ENCODE measurements at places on chromosomes 5 and 9.

DNA sequence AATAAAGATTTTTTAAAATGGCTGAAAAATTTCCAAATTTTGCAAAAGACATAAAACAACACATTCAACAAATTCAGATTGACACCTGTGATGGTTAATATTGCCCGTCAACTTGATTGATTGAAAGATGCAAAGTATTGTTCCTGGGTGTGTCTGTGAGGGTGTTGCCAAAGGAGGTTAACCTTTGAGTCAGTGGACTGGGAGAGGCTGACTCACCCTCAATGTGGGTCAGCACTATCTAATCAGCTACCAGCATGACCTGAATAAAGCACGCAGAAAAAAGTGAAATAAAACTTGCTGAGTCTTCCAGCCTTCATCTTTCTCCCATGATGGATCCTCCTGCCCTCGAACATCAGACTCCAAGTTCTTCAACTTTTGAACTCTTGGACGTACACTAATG, 868.0 kb upstream of the CTNND2 start:
- no peaks in the 10 kb centered on the region for H3K4me1 ChIP-seq
- H3K36me3 ChIP-seq = no peaks in the 10 kb centered on the region
- no peaks in the 10 kb centered on the region for H3K27me3 ChIP-seq
- H3K4me3 ChIP-seq = no peak overlapping the region
- no peak for DNase-seq

DNA sequence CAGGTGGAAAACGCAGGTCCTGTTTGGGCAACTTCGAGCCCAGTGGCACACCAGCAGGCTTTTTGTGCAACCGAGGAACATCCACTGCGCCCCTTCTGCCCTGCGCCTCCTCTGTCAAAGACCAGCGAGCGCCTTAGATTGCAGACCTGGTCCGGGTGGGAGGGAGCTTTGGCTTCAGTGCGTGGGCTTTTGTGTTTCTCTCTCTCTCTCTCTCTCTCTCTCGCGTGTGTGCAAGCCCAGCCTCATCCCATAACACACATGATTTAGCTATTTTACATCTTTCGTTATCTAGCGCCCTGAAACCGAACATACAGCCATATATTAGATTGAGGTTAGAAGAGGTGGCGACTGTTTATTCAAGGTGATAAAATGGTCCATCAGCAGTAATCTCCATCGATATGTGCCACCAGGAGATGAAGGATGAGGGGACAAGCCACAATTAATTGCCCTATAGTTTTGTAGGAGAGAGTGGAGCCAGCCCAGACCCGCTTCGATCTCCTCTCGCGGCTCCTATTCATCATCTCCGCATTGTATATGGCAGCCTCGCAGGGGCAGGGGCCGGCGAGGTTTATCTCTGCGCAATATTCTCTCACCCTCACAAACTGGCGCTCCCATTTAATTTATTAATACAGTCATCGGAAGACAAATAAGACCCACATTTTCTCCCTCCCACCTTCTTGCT, 5.3 kb downstream of the PRDM6 start:
- H3K4me1 ChIP-seq = peaks cover 40% of the 10 kb centered on the region
- peaks cover 66% of the 10 kb centered on the region for H3K27me3 ChIP-seq
- H3K27ac ChIP-seq = no peak overlapping the region

- H3K27ac ChIP-seq = no peak overlapping the region
- no peak for DNase-seq
- H3K36me3 ChIP-seq = peaks cover 24% of the 10 kb centered on the region
- H3K4me1 ChIP-seq = no peaks in the 10 kb centered on the region
- no peaks in the 10 kb centered on the region for H3K27me3 ChIP-seq
These were observed 59.3 kb upstream of the ANGPTL2 start for GRCh38 chr9:127181595-127182190.

- H3K4me3 ChIP-seq = no peak overlapping the region
- H3K27me3 ChIP-seq = peaks cover 9% of the 10 kb centered on the region
- H3K4me1 ChIP-seq = no peaks in the 10 kb centered on the region
- no peak for DNase-seq
- H3K36me3 ChIP-seq = no peaks in the 10 kb centered on the region
- H3K27ac ChIP-seq = no peak overlapping the region
These were observed 124.1 kb upstream of the ADRA1B start for GRCh38 chr5:159792180-159792579.

GRCh38 chr9:34185778-34186551, 7.1 kb downstream of the UBAP1 start:
- H3K4me1 ChIP-seq = peaks cover 22% of the 10 kb centered on the region
- no peaks in the 10 kb centered on the region for H3K27me3 ChIP-seq
- H3K36me3 ChIP-seq = peaks cover 13% of the 10 kb centered on the region
- no peak overlapping the region for H3K27ac ChIP-seq

- DNase-seq = peak; percentile 61
- no peaks in the 10 kb centered on the region for H3K27me3 ChIP-seq
- no peak overlapping the region for H3K4me3 ChIP-seq
- peaks cover 8% of the 10 kb centered on the region for H3K4me1 ChIP-seq
- H3K36me3 ChIP-seq = peaks cover 3% of the 10 kb centered on the region
These were observed 30.4 kb downstream of the CAMK4 start for GRCh38 chr5:111254613-111255012.

DNA sequence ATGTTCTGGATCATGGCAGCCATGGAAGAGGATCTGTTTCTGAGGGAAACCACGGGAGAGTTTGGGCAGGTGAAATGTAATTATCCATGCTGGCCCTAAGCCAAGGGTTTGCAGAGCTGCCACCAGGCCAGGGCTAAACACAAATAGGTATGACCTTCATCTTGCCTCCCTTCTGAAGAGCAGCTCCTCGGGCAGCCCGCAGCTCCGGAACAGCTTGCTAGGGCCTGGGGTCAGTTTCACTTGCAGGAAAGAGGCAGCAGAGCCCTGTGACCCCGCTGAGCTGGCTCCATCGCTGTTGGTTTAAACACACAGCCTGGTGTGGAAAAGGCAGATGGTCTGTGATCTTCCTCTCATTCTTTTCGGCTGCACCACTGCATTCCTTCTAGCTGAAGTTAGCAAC, 141.4 kb downstream of the TMEM38B start:
- H3K4me3 ChIP-seq = no peak overlapping the region
- no peak overlapping the region for H3K27ac ChIP-seq
- no peaks in the 10 kb centered on the region for H3K27me3 ChIP-seq
- no peaks in the 10 kb centered on the region for H3K4me1 ChIP-seq

DNA sequence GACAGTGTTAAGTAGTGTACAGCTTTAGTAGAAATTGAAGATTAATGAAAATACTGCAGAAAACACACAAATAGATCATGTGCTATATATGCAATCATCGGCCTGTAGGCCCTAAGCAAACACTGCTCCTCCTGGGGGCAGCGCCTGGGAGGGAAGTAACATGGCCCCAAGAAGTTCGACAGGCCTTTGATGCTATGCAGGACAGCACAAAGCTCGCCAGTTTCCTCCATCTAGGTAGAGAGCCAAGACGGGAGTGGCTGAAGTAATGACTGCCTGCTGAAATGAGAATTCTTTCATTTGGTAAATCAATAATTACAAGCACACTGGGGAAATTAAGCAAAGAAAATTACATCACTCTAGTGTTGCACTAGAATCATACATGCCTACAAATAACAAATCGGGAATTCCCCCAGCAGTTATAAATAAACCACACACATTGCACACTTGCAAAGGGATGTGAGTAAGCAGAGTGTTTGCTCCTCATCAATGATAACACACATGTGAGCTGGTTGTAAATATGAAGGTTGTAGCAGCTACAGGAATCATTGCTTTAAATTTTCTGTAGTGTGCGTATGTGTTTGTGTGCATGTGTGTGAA, 219.9 kb upstream of the NFIL3 start:
- H3K4me3 ChIP-seq = no peak overlapping the region
- no peak overlapping the region for H3K27ac ChIP-seq
- no peak for DNase-seq
- H3K27me3 ChIP-seq = peaks cover 29% of the 10 kb centered on the region
- H3K36me3 ChIP-seq = peaks cover 12% of the 10 kb centered on the region

GRCh38 chr9:76756268-76756640, 8.0 kb upstream of the PCA3 start:
- H3K4me3 ChIP-seq = peak overlapping the region; percentile 23
- H3K27me3 ChIP-seq = no peaks in the 10 kb centered on the region

DNA sequence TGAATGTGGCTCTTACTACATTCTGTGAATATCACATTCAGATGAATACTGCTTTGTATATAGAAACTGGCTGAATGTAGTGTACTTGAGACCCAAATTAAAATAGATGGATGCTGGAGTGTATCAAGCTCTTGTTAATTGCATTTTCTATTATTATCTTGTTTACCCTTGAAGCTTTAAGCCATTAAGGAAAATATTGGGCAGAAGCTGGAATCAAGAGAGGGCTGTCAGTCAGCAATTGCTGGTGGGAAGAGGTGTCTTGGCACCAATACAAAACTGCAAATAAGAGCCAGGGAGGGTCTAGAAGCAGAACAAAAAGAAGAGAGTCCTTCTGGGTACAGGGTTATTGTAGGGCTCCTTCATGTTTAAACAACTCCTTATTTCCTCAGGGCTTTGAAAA, 38.8 kb downstream of the MUSK start:
- H3K4me3 ChIP-seq = no peak overlapping the region
- peaks cover 5% of the 10 kb centered on the region for H3K27me3 ChIP-seq
- H3K36me3 ChIP-seq = no peaks in the 10 kb centered on the region

GRCh38 chr9:124242331-124243194, 15.2 kb upstream of the NEK6 start:
- peaks cover 61% of the 10 kb centered on the region for H3K4me1 ChIP-seq
- H3K27me3 ChIP-seq = no peaks in the 10 kb centered on the region
- H3K27ac ChIP-seq = peak overlapping the region; percentile 76

- peaks cover 3% of the 10 kb centered on the region for H3K4me1 ChIP-seq
- no peaks in the 10 kb centered on the region for H3K36me3 ChIP-seq
- peaks cover 93% of the 10 kb centered on the region for H3K27me3 ChIP-seq
- H3K27ac ChIP-seq = no peak overlapping the region
- H3K4me3 ChIP-seq = no peak overlapping the region
- no peak for DNase-seq
These were observed 64.8 kb downstream of the HMCN2 start for GRCh38 chr9:130330202-130330862.

GRCh38 chr5:17187011-17187785, 30.2 kb upstream of the BASP1 start:
- no peaks in the 10 kb centered on the region for H3K36me3 ChIP-seq
- H3K27me3 ChIP-seq = peaks cover 25% of the 10 kb centered on the region
- H3K4me3 ChIP-seq = no peak overlapping the region
- H3K27ac ChIP-seq = no peak overlapping the region

DNA sequence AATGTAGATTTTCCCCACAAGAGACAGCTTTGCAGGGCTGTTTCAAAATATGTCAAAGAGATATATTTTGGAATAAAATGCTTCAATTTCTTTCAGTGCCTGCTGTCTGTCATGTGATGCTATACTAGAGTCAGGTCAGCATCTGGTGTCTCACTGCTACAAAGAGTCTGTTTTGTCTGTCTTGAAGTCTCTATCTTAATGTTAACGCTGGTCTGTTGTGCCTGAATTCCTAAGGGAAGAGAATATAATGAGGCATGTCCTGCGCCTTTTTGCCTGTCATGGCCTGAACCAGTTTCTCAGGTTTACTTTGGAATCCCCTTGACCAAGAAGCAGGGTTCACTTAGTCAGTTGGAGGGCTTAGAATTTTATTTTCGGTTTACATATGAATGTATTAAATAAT, 176.4 kb downstream of the PDZD2 start:
- no peak for DNase-seq
- H3K27ac ChIP-seq = no peak overlapping the region
- no peak overlapping the region for H3K4me3 ChIP-seq
- no peaks in the 10 kb centered on the region for H3K27me3 ChIP-seq
- H3K36me3 ChIP-seq = no peaks in the 10 kb centered on the region

GRCh38 chr5:114448481-114448880, 86.6 kb downstream of the KCNN2 start:
- DNase-seq = no peak
- H3K4me3 ChIP-seq = no peak overlapping the region
- H3K36me3 ChIP-seq = no peaks in the 10 kb centered on the region
- H3K27ac ChIP-seq = no peak overlapping the region
- peaks cover 15% of the 10 kb centered on the region for H3K27me3 ChIP-seq

GRCh38 chr9:89277454-89277853, 33.5 kb upstream of the CKS2 start:
- H3K27me3 ChIP-seq = no peaks in the 10 kb centered on the region
- H3K4me3 ChIP-seq = no peak overlapping the region
- H3K36me3 ChIP-seq = peaks cover 18% of the 10 kb centered on the region
- no peak for DNase-seq
- H3K27ac ChIP-seq = no peak overlapping the region

DNA sequence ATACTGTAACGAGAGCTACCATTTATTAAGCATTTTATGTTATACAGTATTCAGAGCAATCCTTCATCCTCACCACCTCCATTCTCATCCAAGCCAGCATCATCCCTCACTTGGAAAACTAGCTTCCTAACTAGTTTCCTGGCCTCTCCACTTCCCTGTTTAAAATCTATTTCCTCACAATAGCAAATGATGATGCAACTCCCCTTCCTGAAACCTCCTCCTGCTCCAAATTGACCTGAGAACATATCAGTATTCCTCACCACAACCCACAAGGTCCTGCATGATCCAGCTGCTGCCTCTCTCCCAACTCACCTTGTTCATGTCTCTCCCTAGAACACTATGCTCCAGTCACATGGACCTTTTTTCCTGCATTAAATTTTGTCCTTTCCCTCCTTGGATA, 4.3 kb upstream of the SLC36A2 start:
- no peak overlapping the region for H3K4me3 ChIP-seq
- no peaks in the 10 kb centered on the region for H3K4me1 ChIP-seq
- H3K27ac ChIP-seq = no peak overlapping the region
- peaks cover 34% of the 10 kb centered on the region for H3K27me3 ChIP-seq
- no peaks in the 10 kb centered on the region for H3K36me3 ChIP-seq
- no peak for DNase-seq

DNA sequence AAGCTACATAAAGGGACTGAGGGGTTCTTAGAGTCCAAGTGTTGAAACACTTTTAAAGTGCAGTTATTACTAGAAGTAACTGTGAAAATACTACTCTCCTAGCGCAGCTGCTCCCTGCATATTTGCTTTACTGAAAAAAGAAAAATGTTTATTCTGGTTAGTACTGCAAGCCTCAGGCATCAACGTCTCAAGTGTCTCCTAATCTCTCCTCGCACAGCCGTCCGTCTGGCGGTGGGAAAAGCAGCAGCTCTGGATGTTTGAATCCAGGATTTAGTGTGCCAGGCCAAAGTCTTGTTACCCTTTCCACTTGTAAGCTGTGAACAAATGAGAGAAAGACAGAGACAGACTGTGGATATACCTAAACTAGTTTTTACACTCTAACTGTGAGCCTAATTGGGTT, 31.1 kb downstream of the RORB start:
- H3K27ac ChIP-seq = no peak overlapping the region
- no peaks in the 10 kb centered on the region for H3K36me3 ChIP-seq
- H3K4me3 ChIP-seq = no peak overlapping the region

DNA sequence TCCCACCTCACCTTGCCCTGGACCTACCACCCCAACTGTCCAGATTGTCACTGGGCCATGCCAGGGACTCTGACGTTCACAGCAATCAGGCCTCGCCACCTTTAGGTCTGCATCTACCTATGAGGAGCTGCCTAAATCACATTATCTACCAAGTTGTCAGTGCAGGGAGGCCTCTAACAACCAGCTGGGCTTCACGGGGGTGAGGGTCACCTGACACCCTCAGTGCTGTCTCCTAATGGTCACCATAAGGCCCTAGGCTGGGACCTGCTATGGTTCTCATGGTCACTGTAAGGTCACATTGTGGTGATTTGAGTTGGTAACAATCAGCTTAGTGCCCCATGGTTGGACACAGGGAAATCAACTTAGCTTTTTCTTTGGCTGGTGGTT, 119.2 kb upstream of the CXCL14 start:
- H3K36me3 ChIP-seq = no peaks in the 10 kb centered on the region
- H3K27me3 ChIP-seq = no peaks in the 10 kb centered on the region
- no peak overlapping the region for H3K4me3 ChIP-seq
- H3K27ac ChIP-seq = no peak overlapping the region
- no peak for DNase-seq

All from stimulated activated naive B cell treated with anti-CD40 and anti-IgM and Interleukin-4, amounts not matched to agents 10 μg/mL and 1 μg/mL and 100 μg/mL, for 72 hours (primary cell).